ENCODE measurements at places on chromosomes 2 and 18.

GRCh38 chr2:165889158-165889557 lies 64.4 kb downstream of the TTC21B start:
- no peak for DNase-seq

- no peak for DNase-seq
These were observed 53.2 kb downstream of the EEF1B2 start for GRCh38 chr2:206212673-206213513.

- DNase-seq: no peak
These were observed 133.3 kb downstream of the OSR1 start for GRCh38 chr2:19225126-19225525.

GRCh38 chr2:238942080-238942725 lies 94.3 kb downstream of the TWIST2 start:
- DNase-seq: no peak

GRCh38 chr2:215652388-215652787 lies 216.5 kb upstream of the FN1 start:
- no peak for DNase-seq

DNA sequence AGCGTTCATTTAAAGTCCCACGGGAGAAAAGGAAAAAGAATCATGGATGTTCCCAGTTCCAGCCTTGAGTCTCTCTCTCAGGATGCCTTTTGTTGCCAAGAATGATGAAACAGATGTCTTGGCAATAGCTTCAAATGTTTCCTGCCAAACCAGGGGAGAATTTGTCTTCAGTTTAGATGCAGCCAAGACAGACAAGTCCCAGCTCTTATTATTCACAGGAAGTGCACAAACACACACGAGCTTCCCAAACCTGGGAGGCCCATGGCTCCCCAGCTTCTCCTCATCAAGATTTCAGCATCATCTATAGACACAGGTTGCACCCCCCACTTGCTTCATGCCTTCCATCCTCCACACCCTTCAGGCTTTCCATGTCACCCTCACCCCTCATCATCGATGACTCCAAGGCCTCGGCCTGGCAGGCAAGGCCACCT lies 45.9 kb downstream of the HS1BP3 start:
- peak; percentile 67 for DNase-seq

- no peak for DNase-seq
These were observed 188.7 kb upstream of the SALL3 start for GRCh38 chr18:78790960-78791359.

GRCh38 chr18:10062302-10063300 lies 148.8 kb downstream of the VAPA start:
- DNase-seq: no peak
